ENCODE measurements at places on chromosomes 4 and X. TPM values are rescaled to one million over a fixed set of nuclear protein-coding genes. Genes with fewer than 3 reads are reported as not detected.

Gene OTUD6A
- polyA plus RNA-seq: not detected

Gene FAT4
- polyA plus RNA-seq: not detected

Gene HTN1
- not detected for polyA plus RNA-seq

Gene PCDH18
- 0.17 TPM for polyA plus RNA-seq

Gene CORIN
- 0.30 TPM for polyA plus RNA-seq

Gene ARSH
- not detected for polyA plus RNA-seq

Gene FATE1
- polyA plus RNA-seq: not detected

Gene ZXDA
- polyA plus RNA-seq: 3.7 TPM

Gene PRAF2
- polyA plus RNA-seq: 60.1 TPM

Gene SYNPO2
- polyA plus RNA-seq: 0.34 TPM

Gene CLDN2
- not detected for polyA plus RNA-seq

Gene LINC00632
- not detected for polyA plus RNA-seq

Gene TMEM150C
- 0.07 TPM for polyA plus RNA-seq
